ENCODE measurements at places on chromosomes 3 and 15.
A peak's percentile ranks its signal among the peaks of the same experiment; 100 is the strongest.

- DNase-seq: peak; percentile 31
These were observed 9.5 kb downstream of the PAK2 start for GRCh38 chr3:196749125-196749524.

- DNase-seq: no peak
These were observed 78.3 kb upstream of the PPP2R3A start for GRCh38 chr3:135887220-135887619.

- no peak for DNase-seq
These were observed 1.4 kb downstream of the ISLR start for GRCh38 chr15:74174958-74175253.

DNA sequence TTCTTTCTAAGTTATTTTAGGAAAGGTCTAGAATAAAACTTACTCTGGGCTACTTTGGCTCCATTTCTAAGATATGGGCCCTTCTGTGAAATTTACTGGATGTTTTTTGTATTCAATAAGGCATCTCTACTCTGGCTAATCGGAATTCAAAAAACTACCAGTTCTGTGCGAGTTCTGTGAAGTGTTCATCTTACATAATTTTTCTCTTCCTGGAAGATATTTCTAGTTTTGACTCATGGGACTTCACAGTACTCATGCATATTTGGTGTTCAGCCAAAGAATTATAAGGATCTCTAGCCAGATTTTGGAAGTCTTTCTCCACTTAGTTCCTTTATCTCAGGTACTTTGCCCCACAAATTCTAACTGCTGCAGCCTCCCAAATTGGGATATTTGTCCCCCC is 46.4 kb upstream of the MBNL1 start:
- DNase-seq: no peak

- DNase-seq: no peak
These were observed 36.7 kb upstream of the BDH1 start for GRCh38 chr3:197592361-197593045.

DNA sequence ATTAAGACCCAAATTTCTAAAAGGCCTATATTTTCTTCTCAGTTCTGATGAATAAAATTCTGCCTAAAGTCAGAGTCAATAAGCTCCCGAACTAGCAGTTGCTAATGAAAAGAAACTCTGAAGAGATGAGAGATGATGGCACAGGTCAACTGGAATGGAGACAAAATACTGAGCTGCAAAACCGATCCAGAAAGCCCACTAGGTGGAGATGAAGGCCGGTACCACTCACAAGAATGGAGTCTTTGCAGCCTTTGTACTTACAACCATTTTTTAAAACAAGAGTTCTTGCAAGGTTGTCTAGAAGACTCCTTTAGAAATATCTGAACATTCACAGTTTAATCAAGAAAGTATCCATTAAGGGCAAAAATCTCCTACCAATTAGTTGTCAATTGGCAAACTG is 119.9 kb upstream of the TJP1 start:
- DNase-seq: no peak

All from germinal center (tissue), 1 donor.